ENCODE measurements at places on chromosomes 2 and 18.

GRCh38 chr2:204570421-204570820 is 25.1 kb downstream of the PARD3B start:
- DNase-seq: no peak

DNA sequence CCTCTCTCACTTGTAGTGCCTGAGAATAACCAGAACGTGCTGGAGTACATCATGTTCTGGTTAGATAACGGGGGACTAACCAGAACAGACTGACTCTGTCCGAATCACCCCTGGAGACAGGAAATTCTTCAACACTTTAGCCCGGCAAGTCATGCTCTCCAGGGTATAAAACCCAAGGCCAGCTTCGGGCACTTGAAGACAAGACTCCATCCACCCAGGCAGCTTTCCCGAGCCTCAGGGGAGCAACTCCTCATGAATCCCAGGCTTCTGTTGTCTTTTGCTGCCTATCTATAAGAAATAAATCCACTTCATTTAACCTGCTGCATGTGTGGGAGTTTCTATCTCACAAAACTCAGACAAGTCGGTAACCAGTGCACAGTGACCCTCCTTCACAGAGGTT is 99.6 kb downstream of the KCNF1 start:
- no peak for DNase-seq

DNA sequence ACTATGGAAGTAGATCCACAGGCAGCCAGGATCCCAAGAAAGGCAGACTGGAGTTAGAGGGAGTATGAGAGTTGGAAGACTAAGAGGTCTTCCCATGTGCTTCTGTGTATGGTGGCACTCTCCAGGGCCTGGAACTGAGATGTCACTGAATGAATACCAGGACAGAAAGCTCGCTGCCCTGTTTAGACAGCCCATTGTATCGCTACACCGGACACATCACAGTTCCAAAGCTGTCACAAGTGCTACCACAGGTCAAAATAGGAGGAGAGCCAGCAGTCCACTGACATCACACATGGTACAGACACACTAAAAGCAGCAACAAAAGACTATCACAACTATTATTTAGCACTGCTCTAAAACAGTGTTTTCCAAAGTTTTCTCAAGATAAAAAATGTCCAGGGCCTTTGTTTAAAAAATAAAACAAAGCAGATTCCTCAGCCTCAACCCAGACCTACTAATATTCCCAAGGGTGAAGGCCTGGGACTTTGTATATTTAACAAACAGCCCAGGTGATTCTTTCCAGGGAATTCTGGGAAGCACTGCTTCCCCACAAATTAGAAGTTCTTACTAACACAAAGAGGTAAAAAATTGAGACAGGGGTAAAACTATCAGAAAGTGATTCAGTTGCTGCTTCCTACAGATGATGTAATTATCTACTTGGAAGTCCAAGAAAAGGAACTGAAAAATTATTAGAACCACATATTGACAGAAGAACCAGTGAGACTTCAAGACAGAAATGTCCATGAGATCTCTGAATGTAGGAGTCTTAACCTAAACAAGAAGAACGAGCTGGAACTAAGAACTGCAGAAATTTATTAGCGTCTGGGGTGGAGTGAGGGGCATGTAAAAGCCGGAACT is 116.0 kb downstream of the DTNB start:
- DNase-seq: no peak

DNA sequence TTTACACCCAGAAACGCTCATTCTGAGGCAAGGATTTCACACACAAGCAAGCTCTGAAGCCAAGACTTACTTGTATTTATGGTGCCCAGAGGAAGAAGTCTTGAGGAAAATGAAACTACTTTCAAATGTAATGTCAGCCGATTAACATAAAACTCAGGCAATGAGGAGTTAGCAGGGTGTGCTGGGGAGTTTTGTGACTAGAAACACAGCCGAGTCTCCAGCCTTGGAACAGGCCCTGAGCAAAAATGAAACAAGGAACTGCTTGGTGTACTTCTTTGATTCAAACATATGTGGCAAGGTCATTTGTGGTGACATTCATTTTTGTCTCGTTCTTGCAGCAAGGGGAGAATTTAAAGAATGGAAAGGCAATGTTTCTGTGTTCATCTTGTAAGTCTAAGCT is 4.5 kb downstream of the DYTN start:
- no peak for DNase-seq

DNA sequence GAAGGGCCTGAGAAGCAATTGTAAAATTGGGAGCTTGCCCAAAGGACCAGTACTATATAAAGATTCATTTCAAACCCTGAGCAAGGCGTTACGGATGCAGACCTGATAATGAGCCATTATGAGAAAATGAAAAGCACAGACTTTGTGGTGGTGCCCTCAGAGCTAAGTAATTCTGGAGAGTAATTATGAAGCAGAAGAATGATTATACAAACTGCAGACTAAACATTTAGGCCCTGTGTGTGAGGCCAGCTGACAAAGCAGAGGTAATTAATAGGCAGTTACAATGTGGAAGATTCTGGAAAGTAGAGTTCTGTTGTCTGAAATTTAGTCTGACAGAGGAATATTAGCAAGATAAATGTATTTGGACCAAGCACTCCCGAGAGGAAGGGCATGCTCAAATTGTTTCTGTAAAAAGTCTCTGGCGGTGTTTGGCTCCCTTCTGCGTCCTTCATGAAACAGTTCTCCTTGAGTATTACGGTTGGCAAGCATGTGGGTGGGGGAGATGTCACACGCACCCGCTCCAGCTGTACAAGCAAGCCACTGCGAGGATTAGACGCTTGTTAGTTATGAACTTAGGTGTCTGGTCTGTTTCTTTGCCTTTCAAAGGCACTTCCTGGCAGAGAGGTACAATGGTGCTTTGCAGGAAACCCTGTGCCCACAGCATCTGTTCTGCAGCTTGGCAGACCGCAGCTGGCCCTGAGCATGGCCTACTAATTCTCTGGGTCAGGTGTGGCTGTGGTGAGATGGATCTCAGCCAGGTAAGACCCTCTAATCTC is 45.5 kb downstream of the CDC42EP3 start:
- DNase-seq: no peak

DNA sequence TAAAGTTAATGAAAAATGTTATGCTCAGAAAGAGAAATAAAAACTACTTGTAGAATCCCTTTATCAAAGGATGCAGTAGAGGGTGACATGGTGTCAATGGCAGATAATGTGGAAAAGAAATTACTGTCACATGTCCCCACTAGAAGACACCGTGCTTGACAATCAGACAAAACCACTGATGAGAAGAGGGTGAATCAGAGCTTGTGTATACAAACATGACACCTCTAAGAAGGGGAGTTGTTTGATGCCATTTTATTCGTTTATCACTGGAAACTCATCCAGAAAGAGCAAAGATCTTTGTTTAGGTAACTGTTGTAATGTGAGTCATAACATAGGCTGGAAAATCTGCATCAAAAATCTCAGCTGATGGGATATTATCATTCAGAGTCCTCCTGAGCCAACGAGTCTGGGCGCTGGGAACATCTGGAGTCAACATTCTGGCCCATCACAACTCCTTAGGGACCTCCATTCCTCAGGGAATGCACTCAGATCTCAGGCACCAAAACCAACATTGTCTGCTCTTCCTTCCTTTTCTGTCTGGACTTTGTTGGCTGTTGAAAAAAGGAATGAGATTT is 49.5 kb upstream of the RAB12 start:
- no peak for DNase-seq

- DNase-seq: no peak
Observed at GRCh38 chr2:2787301-2787907, 456.3 kb upstream of the MYT1L start.

DNA sequence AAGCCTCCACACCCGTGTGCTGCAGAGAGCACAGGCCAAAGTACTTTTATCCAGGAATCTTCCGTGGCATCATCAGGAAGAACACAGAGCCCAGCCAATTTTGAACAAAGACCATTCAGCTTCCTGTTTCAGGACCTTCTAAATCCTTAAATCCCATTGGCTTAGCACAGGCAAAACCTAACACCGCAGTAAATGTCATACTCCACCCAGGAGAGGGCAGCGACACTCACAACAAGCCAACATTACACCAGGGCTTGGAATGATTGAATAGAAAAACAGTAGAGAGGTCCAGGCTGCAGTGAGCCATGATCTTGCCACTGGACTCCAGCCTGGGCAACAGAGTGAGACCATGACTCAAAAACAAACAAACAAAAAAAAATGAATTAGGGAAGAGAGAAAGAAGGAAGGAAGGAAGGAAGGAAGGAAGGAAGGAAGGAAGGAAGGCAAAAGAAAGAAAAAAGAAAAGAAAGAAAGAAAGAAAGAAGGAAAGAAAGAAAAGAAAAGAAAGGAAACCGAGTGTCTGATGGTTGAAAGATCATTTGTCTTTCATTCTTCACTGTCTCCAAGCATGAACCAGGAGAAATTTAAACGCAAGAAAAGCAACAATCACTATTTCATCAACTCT is 144.6 kb upstream of the SATB2 start:
- DNase-seq: no peak

DNA sequence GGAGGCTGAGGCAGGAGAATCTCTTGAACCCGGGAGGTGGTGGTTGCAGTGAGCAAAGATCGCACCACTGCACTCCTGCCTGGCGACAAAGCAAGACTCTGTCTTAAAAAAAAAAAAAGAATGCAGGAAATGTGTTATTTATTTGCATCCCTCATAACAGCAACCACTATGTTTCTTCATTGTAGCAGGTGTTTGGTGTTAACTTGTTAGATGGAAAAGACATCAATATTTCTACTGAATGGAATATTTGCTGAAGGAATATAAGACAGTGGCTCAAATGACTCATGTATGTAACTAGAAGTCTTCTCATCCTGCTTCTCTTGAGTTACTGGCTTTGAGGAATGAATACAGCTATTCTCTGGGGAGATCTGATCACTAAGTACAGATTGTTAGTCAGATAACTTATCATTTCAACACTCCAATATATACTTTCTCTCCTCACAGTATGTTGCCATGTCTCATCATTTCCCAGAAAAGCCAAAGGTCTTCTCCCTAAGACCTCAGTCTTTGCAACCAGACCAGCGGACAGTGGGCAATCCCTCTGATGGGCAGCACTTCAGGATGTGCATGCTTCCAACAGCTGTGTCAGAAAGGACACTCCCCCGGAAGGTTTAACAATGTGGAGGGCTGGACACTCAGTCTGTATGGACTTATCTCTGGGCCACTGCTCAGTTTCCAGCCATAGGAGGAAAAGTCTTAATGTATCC is 104.4 kb upstream of the STK17B start:
- DNase-seq: no peak

GRCh38 chr2:104344306-104344705 is 509.6 kb upstream of the POU3F3 start:
- no peak for DNase-seq

All from tibial nerve (tissue), 4 donors.